ENCODE measurements at places on chromosomes 16 and 17.

DNA sequence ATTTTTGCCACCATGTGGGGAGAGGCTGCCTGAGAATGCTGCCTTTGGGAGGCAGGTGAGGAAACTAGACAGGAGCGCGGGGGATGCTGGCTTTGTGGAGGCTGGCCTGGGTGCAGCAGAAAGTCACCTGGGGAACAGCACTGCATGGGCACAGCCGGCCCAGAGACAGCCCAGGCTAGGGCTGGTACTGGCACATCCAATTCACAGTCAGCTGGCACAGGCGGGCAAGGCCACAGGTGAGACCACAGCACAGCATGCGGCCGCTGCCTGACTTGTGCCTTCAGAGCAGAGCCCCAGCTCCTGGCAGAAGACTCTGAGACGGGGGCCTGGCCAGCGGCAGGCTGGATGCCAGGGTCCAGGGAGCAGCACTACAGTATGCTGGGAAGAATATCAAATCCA is 16.6 kb upstream of the PITPNM3 start:
- no peak for DNase-seq

GRCh38 chr16:79452671-79453070 is 147.9 kb downstream of the MAF start:
- no peak for DNase-seq

- peak; percentile 55 for DNase-seq
Observed at GRCh38 chr17:40122999-40123810, 1.4 kb downstream of the MSL1 start.

DNA sequence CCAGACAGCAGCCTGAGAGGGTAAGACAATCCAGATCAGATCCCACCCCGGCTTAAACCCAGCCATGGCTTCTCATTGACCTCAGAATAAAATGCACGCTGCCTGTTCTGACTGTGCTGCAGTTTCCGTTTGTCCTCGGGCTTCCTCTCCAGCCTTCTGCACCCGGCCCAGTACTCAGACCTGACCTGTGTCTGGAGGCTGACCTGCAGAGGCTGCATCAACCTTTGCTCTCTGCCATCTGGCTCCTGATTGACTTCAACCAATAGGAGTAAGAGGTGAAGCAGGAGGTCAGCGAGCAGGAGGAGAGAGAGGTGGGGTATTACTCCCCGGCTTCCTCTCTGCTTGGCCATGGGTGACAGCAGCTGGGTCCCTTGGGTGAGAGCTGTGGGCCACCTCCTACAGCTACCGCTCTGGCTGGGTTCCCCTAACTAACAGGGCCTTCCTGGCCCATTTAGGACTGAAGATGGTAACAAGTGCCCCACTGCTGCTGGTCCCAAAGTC is 46.7 kb downstream of the C16orf82 start:
- DNase-seq = no peak

DNA sequence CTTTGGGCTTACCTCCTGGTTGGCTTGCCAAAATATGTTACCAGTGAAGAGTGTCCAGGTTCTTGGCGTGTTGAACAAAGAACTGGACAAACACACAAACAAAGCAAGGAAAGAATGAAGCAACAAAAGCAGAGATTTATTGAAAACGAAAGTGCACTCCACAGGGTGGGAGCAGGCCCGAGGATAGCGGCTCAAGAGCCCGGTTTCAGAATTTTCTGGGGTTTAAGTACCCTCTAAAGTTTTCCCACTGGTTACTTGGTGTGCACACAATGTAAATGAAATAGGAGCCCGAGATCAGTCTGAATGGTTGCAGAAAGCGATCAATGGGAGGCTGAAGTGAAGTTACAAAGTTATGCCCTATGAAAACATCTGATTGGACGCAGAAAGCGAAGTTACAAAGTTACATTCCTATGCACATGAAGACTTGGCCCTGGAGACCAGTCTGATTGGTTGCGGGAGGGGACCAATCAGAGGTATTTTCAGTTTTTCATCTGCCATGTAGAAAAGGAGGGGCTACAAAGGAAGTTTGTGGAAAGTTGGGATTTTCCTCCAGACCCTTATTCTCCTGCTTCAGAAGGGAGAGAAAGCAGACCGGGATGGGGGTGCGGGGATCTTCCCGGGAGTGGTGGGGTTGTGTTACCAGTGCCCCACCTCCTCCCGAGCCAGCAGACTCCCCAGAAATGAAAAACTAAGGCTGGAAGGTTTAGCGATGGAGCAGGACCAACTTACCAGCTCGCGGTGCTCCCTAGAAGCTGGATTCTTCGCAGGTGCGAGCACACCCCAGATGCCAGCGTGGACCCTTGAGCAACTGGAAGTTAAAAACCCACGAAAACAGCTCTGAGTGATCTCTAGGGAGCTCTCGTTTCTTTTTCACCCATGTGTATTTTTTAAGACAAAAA is at the start of gene SLFN12:
Gene SLFN12 (minus strand): TSS at position 325 of the 899 bp plus-strand sequence. CDS start 9,472 bp downstream, outside the sequence.
- peak; percentile 14 for DNase-seq

GRCh38 chr17:50834429-50835300 is 721 bp upstream of the WFIKKN2 start:
- no peak for DNase-seq

DNA sequence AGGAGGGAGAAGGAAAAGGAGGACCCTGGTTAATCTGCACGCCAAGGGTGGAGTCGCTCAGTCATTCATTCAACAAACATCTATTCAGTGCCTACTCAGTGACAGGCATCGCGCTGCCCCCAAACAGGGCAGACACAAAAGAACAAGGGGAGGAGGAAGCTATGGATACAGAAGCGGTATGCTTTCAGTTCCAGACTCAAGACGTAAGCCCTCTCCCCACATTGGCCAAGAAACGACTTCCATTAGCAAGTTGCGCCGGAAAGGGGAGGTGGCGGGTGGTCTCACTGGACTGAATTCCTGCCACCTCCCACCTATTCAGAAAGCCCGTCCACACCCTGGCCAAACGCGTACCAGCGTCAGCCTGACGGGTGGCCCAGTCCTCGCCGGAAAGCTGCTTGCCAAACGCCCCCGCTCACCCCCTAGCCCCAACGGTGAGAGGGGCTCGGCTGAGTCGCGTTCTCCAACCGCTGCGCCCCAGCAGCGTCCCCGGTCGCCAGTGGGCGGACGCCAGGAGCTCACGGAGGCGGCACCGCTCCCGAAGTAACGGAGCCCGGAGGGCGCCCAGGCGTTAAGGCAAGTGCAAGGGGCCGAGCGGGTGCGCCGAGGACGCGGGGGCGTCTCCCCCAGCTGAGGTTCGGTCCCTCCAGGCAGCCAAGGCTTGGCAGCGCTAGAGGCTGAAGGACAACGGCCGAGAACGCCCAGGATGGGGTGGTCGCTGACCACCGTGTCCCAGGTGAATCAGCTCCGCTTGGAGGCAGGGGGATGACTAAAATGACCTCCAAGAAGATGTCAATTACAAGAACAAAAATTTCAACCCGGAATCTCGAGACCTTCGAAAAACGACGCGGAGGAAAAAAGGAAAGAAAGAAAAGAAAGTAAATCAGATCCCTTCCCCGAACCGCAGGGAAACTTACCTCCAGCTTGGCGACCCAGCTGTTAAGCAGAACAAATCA is 470.7 kb downstream of the SOX9 start:
- no peak for DNase-seq

GRCh38 chr17:4033751-4034251 is 69.6 kb upstream of the ATP2A3 start:
- DNase-seq = no peak

DNA sequence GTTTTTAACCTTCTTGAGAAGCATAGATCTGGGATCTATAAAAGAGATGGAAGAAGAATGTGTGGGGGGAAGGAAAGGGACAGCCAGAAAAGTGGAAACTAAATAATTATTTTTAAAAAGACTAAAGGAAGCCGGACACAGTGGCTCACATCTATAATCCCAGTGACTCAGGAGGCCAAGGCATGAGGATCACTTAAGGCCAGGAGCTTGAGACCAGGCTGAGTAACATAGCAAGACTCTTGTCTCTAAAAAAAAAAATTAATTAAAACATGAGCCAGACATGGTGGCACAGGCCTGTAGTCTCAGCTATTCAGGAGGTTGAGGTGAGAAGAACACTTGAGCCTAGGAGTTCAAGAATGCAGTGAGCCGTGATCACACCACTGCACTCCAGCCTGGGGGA is 335.1 kb downstream of the GRIN2A start:
- DNase-seq = no peak

DNA sequence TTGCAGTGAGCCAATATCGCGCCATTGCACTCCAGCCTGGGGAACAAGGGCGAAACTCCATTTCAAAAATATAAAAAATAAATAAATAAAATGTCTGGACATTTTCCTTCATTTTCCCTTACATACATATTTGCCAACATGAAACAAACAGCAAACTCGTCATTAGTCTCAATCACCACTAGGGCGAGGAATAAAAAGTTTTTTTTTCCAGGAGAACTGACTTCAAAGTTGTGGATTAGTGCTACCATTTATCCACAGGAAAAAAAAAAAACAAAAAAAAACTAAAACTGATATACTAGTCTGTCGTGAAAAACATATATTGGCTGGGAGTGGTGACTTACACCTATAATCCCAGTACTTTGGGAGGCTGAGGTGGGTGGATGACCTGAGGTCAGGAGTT is 77.0 kb upstream of the MTMR4 start:
- DNase-seq = no peak

DNA sequence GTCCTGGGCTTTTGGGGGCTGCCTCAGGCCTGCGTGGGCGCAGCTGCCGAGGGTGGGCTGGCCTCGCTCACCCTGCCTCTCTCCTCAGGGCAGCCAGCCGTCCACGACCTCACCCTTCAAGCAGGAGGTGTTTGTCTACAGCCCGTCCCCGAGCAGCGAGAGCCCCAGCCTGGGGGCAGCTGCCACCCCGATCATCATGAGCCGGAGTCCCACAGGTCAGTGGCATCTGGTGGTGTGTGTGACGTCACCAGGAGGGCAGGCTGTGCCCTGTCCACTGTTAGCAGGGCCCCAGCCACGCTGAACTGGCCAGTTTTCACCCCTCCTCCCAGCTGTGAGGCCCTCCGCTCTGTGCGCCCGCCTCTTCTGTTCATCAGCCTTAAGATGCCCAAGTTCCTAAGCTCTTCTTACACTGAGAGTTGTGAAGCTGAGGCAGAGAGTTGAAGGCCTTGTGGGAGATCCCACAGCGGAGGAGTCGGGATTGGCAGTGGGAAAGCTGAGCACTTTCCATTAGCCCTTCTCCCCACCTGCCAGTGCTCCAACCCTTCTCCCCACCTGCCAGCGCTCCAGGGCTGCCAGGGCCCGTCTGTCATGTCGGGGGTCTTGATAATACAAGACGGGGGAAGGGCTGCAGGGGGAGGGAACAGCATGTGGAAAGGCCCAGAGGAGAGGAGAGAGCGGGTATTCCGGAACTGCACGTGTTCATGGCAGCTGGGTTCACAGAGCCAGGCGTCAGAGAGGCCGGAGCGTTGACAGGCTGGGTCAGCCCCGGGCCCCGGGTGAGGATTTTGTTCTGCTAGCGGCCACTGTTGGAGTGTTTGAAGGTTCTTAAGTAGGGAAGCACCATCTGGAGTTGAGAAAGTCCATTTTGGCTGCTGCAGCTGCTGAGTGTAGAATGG is 36.3 kb downstream of the OR1D5 start:
- DNase-seq = no peak

- no peak for DNase-seq
Observed at GRCh38 chr17:45256114-45256966, 5.6 kb downstream of the SPATA32 start.

Data from stimulated activated CD4-positive, alpha-beta T cell treated with anti-CD3 and anti-CD28 coated beads, Interleukin-12 subunit alpha, Interleukin-12 subunit beta, amount 100 ng/mL, for 4 hours (primary cell).